ENCODE measurements at places on chromosomes 2 and 18.

GRCh38 chr2:186889101-186889879 lies 40.3 kb upstream of the ZSWIM2 start:
- H3K27ac ChIP-seq: peak overlapping the region; percentile 30
- H3K27me3 ChIP-seq: no peaks in the 10 kb centered on the region

DNA sequence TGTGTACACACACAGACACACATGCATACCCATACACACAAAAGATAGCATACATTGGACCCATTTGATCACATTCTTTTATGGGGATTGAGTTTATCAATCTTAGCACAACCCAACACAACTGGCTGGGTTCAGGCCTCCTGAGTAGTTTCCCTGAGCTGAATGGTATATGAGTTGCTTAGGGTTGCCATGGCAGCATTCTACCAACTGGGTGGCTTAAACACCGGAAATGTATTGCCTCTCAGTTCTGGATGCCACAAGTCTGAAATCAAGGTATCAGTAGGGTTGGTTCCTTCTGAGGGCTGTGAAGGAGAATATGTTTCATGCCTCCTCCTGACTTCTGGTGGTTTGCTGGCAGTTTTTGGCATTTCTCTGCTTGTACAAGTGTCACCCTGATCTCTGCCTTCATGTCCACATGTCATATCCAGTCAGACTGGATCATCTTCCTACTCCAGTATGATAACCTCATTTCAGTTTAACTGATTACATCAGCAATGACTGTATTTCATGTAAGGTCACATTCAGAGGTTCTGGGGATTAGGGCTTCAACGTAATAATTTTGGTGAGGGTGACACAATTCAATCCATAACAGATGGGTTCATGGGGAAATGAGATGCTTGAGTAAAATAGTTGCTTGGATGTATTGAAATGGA lies 212.7 kb downstream of the KCNE4 start:
- no peak overlapping the region for H3K27ac ChIP-seq
- H3K36me3 ChIP-seq: no peaks in the 10 kb centered on the region
- DNase-seq: no peak
- no peaks in the 10 kb centered on the region for H3K27me3 ChIP-seq
- no peaks in the 10 kb centered on the region for H3K4me1 ChIP-seq

GRCh38 chr18:27901424-27902226 lies 275.3 kb downstream of the CDH2 start:
- no peak overlapping the region for H3K27ac ChIP-seq
- no peaks in the 10 kb centered on the region for H3K36me3 ChIP-seq
- H3K4me3 ChIP-seq: no peak overlapping the region
- H3K4me1 ChIP-seq: no peaks in the 10 kb centered on the region
- no peaks in the 10 kb centered on the region for H3K27me3 ChIP-seq
- no peak for DNase-seq

DNA sequence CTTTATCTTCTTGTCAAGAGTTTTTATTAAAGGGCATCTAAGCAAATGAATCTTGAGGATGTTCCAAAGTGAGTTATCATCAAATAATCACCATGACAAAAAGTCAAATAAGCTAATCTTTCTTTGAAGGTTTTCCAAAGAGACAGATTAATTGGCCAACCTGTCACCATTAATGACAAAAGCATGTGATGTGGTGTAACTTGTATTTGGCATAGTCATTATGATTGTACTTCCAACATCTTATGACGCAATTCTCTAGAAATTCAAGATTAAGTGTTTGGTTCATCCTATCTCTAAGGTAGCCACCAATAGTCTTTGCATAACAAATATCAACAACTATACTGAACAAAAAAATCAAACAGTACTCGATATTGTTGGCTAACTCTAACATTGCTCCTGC lies 28.6 kb downstream of the RBMS1 start:
- H3K4me3 ChIP-seq: no peak overlapping the region
- no peaks in the 10 kb centered on the region for H3K36me3 ChIP-seq
- H3K4me1 ChIP-seq: peaks cover 65% of the 10 kb centered on the region
- no peak overlapping the region for H3K27ac ChIP-seq
- H3K27me3 ChIP-seq: no peaks in the 10 kb centered on the region

GRCh38 chr2:146295080-146295670 lies 1549.7 kb upstream of the ACVR2A start:
- H3K27me3 ChIP-seq: no peaks in the 10 kb centered on the region
- H3K4me3 ChIP-seq: no peak overlapping the region
- no peak for DNase-seq
- no peak overlapping the region for H3K27ac ChIP-seq
- H3K36me3 ChIP-seq: no peaks in the 10 kb centered on the region

Data from heart left ventricle (tissue), 16 donors.